Testis (tissue), 5 donors: ENCODE measurements at places on chromosomes 7 and 10.
A peak's percentile ranks its signal among the peaks of the same experiment; 100 is the strongest.

GRCh38 chr7:142671506-142671905, 77.8 kb upstream of the PRSS1 start:
- no peak for DNase-seq

DNA sequence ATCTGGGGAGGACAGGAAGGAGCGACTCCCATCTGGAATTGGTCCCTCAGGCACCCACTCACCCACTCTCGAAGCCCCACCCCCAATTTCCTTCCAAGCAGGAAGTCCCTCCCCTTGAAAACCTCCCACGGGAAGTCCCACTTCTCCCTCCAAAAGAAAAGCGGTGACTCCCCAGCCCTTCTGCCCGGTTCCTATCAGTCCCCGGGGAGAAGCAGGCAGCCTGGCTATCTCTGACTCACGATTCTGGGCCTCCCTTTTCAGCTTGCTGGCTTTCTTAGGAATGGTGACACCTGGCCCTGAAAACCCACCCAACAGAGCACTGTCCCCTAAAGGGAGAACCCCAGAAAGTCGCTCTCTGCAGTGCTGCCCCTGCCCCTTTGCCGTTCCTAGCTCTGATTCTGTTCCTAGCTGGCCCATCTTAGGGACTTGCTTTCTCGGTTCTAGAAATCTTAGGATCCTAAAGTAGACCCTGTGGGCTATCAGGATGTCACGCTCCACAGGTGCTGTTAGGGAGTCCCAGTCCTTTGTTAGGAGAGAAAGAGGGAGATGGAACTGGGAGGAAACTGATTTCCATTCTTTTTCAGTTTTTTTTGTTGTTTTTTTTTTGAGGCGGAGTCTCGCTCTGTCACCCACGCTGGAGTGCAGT, 6.0 kb downstream of the TSC22D4 start:
- no peak for DNase-seq

GRCh38 chr10:20709708-20710107, 187.4 kb downstream of the NEBL start:
- DNase-seq, result no peak

DNA sequence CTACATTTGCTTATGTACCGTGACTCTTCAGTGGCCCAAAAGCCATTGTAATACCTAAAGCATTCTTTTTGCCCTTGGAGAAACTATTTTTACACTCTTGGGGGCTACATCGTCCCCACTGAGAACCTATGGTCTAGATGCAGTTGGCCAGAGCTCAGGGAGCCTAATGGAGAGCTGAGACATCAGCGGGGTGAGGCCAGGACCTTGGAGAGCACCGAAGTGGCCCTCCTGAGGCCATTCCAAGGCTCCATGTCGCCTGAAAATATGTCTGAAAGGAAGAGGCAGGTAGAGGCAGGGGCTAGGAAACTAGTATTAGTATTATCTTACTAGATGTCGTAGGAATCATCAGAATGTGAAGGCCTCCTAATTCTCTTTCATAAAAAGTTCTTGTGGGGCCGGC, 4.9 kb downstream of the PKD2L1 start:
- no peak for DNase-seq

GRCh38 chr10:28733245-28733644, 55.9 kb downstream of the BAMBI start:
- DNase-seq, result no peak

GRCh38 chr7:144775749-144776148, 60.1 kb downstream of the TPK1 start:
- no peak for DNase-seq

- no peak for DNase-seq
Observed at GRCh38 chr7:105297985-105298384, 90.7 kb downstream of the SRPK2 start.

DNA sequence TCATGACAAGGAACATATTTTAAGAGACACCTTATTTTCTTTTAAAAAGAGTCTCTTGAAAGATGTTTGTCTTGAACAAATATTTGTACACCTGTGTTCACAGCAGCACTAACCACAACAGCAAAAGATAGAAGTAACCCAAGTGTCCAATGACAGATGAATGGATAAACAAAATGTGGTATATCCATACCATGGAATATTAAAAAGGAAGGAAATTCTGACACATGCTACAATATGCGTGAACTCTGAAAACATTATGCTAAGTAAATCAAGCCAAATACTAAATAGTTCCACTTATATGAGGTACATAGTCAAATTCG, 17.8 kb downstream of the SGMS1 start:
- no peak for DNase-seq

GRCh38 chr7:78359836-78360235, 561.3 kb downstream of the PHTF2 start:
- DNase-seq, result no peak

GRCh38 chr10:106711313-106711906, 453.1 kb downstream of the SORCS1 start:
- DNase-seq, result peak; percentile 89
